ENCODE measurements at places on chromosomes 3 and 15.

GRCh38 chr3:108305484-108306172 is 9.3 kb downstream of the HHLA2 start:
- DNase-seq: no peak

DNA sequence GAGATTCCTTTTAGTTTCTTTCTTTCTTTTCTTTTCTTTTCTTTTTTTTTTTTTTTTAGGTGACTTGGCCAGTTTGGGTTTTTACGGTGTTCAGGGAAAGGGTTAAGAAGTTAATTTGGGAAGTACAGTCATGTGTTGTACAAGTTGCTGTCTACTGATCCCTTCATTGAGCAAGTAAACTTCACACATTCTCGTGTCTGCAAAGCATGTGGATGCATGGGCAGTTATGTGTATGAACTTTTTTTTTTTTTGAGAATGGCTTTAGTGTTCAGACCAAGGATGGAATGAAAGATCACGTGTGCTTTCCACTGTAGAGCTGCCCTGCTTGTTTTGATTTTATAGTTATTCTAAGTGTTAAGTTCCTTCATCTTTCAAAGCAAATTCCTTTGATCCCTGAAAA is 132.3 kb downstream of the PGPEP1L start:
- no peak for DNase-seq

- no peak for DNase-seq
Measured at GRCh38 chr15:95429345-95429744, 901.2 kb upstream of the NR2F2 start.

GRCh38 chr15:72857331-72858063 is 73.9 kb upstream of the ADPGK start:
- DNase-seq: no peak

DNA sequence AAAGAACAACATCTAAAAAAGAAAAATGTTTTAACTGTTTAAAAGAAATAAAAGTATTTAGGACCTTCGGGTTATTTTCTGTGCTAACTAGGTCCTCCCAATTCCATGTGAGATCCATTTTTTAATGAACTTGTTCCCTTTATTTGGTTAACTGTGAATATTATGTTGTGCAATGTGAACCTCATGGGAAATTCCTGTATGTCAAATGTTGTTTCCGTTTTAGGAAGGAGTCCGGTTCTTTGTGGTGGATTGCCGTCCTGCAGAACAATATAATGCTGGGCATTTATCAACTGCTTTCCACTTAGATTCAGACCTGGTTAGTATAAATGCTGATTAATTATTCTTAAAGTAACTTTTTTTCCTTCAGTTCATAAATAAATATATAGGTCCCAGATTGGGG is 35.5 kb upstream of the NIT2 start:
- no peak for DNase-seq

DNA sequence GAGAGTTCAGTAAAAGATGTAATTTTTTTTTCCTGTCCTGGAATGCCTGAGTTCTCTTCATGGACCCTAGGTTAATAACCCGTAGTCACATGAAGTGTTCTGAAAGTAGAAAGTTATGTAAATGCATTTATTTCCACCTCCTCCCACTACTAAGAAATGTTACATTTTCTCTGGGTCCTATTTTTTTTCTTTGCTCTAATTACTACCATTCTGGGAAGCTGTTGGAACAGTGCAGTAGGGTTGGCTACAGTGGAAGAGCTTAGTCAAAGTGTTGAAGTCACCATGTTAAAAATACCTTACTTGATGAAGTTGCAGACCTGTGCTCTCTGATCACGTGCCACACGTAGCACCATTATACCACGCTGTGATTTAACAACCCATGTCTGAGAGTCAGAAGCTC is 153.8 kb upstream of the TSC22D2 start:
- DNase-seq: no peak

DNA sequence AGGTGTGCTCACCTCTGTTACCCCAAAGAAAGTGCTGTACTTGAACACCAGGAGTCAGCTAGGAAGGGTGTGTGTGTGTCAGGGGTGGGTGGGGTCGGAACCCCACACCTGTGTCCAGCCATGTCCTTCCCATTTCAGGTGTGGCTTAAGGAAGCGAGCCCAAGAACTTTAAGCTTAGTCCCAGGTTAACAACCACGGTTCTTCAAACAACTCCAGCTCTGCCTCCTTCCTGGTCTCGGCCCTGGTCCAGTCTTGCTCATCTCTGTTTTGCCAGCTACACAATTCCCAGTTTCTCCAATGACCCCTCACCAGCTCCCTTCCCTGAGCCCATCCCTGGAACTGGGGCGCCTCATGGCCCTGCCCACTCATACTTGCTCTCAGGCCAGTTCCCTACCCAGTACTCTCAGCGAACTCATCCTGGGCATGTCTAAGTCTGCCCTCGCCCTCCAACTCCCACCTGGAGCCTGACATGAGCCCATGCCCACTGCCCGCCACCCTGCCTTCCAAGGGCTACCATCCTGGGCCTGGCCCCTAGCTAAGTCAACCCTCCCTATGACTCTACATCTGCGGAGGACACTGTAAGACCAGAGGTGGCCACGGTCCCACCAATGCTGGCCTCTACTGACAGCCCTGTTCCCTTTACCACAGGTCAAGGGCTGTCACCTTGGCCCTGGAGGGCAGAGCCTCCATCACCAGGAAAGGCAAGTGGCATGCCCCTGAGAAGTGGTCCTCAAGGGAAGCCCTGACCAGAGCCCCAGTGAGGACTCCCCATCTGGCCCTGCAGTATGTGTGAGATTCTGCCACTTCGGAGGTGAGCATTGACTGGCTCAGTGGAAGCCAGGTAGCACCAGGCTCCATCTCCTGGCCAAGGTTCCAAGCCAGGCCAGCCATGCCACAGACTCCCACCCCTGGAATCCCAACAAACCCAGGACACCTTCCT is 9.2 kb downstream of the POC1A start:
- DNase-seq: no peak

DNA sequence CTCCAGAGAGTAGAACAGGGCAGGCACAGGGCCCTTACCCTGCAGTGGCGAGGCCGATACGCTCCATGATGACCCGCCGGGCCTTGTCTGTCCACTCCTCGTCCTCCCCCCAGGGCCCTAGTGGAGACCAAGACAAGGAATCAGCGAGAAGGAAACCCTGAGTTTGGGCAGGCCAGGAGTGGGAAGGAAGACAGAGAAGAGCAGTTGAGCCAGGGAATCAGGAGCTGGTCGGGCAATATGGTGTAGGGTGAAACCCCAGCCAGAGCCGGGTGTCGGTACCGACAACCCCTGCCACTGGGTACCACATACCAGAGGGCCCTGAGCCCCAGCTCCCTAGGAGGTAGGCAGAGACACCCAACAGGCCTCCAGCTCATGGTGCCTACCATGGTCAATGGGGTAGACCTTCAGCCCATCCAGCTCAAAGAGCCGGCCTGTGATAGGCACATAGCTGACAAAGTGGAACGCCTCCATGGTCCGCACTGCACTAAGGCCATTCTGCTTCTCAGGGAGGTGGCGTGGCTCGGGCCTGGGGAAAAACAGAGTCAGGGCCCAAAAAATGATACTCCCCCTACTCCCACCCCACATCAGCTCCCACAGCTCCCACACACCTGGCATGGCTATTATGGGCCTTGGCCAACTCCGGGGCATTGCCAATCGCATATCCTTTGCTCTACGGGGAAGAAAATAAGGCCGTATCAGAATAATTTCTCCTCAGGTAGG is 38.0 kb downstream of the SEMA3G start:
- no peak for DNase-seq

GRCh38 chr3:32245200-32245599 is 6.7 kb downstream of the CMTM8 start:
- DNase-seq: no peak

DNA sequence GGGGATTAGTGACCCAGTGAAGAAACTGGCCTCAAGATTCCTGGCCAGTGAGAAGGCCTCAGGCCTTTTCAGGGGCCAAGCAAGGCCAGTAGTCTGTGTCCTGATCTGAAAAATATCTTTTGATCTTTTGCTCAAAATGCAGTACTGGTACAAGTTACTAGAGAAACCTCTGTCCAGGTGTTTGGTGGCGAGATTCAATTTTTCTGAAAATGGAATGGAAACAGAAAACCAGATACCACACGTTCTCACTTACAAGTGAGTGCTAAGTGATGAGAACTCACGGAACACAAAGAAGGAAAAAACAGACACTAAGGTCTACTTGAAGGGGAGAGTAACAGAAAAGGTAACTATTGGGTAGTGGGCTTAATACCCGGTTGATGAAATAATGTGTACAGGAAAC is 463.4 kb downstream of the ZIC1 start:
- DNase-seq: no peak

DNA sequence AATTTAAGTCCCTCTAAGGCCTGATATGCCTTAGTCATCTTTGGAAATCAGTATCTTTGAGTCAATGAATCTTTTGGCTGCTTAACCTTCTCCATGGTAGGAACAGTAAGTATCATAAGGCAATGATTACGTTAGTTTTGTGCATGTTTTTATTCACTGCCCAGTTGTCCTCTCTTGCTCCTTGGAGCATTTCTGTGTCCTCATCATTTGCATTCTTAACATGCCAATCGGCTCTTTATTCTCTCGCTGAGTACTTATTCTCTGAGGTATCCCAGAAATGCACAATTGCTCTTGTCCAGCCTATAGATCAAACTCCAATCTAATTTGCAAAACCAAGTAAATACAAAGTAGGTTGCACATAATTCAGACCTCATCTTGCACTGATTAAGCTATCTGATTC is 405.0 kb upstream of the IL12A start:
- no peak for DNase-seq

- DNase-seq: no peak
Measured at GRCh38 chr3:13544293-13544831, 4.6 kb upstream of the FBLN2 start.

GRCh38 chr15:56820333-56820732 is 87.0 kb upstream of the ZNF280D start:
- DNase-seq: no peak

DNA sequence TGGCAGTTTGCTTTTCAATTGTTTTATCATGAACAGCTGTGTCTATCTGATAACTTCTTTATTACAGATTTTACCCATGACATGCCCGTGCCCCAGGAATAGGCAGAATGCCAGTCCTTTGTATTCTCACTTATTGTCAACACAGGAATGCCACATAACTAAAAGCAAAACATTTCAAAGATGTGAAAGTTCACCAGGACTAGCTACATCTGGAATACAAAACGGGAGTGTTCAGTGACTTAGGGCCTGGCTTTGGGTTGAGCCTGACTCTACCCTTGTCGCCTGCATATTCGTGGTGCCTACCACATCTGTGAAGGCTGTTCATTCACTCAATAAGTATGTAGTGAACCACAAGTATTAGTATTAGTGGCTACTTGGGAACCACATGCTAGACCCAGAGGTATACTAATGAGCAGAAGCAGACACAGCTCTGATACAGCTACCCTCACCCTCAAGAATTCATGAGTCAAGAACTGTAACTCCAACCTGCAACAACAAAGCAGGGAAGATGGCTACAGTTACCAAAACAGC is 2.9 kb downstream of the TNFSF10 start:
- no peak for DNase-seq

- DNase-seq: no peak
Measured at GRCh38 chr15:72227192-72227586, 3.8 kb downstream of the PKM start.

GRCh38 chr15:78315686-78316282 is 16.4 kb upstream of the SKIC8 start:
- no peak for DNase-seq

DNA sequence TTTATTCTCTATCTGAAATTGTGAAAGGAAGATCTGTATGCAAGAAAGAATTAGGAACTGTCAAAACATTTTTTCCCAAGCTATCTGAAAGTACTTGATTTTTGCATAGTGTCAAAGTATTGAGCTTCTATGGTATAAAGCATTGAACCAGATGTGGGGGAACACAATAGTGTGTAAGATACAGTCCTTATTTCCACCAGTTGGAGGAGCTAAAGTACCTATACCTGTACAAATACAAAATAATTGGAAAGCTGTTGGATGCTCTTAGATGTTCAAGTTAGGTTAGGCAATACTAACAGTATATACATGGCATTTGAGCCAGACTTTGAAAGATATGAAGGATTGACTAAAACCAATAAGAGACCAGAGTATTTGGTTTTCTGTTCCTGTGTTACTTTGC is 148.4 kb downstream of the B3GALNT1 start:
- no peak for DNase-seq

DNA sequence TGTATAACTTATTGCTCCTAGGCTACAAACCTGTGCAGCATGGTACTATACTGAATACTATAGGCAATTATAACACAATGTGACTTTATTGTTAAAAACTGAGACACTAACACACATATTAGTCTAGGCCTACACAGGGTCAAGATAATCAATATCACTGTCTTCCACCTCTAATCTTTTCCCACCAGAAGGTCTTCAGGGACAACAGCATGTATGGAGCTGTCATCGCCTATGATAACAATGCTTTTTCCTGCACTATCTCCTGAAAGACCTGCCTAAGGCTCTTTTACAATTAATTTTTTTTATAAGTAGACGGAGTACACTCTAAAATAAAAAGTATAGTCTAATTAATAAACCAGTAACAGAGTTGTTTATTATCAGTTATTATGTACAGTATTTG is 60.9 kb downstream of the LRRC28 start:
- DNase-seq: no peak

DNA sequence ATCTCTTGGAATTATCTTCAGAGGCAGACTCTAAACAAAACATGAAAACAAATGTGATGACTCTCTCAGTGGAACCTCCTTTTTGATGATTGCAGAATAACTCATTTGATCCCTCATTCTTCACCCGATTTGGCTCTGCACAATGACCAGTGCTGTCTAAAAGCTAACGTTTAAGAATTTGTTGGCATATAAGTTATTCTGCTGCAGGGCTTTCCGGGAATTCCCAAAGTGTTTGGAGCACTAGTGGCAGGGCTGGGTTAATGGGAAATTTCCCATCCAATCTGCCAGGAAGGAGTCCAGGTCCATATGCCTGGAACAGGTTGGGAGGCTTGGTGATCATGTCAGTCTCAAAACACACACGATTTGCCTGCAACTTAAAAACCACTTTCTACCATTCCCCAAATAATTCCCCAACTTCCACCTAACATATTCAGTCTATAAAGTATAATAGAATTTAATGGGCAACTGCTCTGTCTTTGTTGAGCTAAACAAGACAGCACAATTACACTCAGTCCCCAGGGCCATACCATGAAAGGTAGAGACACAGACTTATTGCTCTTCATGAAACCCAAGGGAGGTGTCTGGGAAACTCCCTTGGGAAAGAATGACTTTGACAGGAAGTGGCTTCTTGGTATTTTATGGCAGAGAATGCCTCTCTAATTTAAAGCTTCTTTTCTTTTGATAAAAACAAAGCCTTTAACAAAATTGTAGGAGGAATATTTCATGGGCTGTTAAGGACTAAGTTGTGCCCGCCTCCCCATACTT is 38.0 kb downstream of the ARRDC4 start:
- DNase-seq: no peak
